NCI-H1105 treated with DMSO at 0.1 percent for 48 hours (cell line): ENCODE measurements at places on chromosomes 1 and 21.

DNA sequence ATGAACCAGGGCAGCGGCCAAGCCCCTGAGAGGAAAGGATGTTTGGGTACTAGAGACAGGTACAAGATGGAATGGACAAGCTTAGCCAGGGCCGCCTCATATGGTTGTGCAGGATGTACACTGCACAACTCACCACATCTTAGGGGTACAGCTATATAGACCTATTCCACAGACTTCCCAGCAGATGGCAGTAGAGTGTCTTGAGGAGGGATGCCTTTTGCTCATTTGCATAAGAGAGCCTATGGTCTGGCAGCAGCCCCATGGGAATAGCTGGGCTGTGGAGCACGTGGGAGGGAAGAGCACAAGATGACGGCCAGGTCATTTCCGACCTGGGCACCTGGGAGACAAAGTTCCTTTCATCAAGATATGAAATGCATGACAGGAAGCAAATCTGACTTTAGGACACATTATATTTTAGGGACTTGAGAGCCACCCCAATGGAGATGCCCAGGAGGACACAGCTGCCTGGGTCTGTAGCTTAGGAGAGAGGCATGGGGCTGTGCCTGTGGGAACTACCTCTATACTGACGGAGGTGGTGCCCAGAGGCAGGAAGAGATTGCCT lies 215.5 kb downstream of the KCNJ6 start:
- peak; percentile 92 for DNase-seq

- no peak for DNase-seq
Measured at GRCh38 chr1:21349693-21350092, 59.4 kb upstream of the ECE1 start.

DNA sequence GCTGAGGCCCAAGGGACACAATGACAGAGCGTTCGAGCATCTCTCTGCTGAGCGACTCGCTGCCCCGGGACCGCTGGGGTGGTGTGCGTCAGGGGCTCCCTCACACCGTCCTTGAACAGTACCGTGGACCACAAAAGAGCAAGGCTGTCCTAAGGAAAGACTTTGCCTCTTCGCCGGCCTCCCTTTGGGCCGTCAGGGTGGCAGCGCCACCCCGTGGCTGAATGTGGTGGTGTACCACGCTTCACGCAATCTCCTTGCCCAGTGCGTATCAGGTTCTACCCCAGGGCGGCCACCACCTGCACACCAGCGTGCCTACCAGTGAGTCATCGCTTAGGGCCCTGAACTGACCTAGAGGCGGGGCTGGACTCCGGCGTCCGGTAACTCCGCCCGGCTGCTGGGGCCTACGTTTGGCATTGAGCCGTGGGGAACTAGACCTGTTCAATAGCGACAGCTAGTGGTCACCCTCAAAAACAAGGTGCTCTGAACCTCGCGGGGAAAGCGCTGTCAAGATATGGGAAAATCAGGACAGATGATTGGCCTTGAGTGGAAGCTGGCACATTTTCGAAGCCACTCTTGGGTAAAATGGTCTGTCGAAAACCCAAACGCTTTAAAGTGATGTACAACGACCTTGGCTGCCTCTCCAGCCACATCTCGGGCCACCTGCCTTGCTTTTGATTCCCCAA lies 8.1 kb upstream of the TRAF3IP3 start:
- no peak for DNase-seq

DNA sequence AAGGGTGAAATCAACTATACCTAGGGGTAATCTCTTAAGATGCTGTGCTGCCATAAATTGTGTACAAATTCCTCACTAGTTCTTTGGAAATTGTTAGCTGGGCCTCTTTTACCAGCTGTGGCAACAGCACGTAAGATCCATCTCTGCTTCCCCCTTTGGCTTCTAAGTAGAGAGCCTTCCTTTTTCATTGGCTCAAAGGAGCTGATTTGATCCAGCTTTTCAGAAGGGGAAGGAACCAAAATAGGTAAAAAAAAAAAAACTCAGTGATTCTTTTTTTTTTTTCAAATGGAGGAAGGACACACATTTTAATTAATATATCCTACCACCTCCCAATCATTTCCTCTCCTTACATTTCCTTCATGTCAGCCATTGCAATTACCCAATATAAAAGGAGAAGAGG lies 4.0 kb upstream of the RCAN1 start:
- DNase-seq: no peak

DNA sequence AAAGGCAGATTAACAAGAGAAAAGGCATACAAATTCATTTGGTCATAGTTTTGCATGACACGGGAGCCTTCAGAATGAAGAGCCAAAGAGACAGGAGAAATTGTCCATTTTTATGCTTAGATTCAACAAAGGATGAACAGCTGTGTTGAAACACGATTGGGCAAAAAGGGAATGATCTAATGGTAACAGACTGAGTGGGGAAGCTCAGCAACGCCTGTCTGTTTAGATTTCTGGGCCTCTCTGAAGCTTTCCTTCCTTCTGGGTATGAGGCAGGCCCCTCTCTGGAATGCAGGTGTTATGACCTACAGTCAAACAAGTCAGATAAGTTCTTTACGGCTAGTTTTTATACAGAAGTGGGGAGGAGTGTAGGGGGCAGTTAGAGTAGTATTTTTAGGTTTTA lies 154.6 kb downstream of the RGS7 start:
- DNase-seq: no peak

GRCh38 chr1:56399326-56399725 lies 180.0 kb downstream of the PLPP3 start:
- no peak for DNase-seq

DNA sequence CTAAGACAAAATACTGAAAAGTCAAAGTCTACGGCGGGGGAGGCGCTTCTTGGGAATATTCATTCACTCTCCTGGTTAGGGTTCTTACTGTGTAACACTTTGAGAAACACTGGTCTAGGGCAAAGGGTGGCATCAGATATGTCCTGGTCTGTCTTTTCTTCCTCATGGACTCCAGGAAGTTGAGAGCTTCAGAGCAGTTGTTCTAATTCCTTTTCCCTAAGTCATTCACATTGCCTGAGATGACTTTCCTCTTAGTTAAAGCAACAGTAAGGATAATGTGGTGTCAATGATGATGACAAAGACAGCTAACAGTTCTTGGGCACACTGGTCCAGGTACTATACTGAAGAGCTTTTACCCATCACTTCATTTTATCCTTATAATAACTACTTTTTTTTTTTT lies 27.0 kb downstream of the FGGY start:
- no peak for DNase-seq

GRCh38 chr1:173996995-173997394 lies 25.2 kb downstream of the RC3H1 start:
- DNase-seq: no peak

- no peak for DNase-seq
Measured at GRCh38 chr1:183506561-183506960, 34.3 kb downstream of the SMG7 start.

DNA sequence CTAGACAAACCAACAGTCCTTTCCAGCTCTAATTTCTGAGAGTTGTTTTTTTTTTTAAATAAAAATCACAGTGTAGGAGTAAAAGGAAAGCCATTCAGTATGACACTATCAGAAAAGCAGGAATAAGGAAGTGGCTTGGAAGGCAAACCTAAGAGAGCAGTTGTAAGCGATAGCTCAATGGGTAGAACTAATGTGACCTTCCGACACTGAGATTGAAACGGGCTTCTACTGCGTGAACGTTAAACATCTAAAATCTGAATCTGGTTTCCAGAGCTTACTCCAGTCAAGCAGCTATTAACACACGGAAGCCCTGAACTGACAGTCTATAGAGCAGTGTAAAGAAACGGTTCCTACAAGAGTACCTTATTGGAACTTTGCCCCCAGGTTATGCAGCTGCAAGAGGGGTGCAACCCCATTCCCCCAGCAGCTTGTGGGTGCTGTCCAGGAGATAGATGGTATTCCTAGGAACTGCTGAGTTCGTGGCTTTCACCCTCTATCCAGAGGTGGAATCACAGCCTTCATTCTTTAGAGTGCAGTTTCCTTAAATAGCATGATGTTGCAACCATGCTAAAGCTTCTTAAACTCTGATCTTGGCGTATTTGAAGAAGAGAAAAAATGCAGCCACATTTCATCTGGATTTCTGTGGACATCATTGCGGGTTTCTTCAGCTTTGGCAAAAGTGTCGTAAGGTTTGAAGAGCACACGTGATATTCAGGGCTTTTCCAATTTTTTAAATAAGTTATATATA lies 3.3 kb upstream of the IRF2BP2 start:
- DNase-seq: no peak
